ENCODE measurements at places on chromosomes 12 and 14.

DNA sequence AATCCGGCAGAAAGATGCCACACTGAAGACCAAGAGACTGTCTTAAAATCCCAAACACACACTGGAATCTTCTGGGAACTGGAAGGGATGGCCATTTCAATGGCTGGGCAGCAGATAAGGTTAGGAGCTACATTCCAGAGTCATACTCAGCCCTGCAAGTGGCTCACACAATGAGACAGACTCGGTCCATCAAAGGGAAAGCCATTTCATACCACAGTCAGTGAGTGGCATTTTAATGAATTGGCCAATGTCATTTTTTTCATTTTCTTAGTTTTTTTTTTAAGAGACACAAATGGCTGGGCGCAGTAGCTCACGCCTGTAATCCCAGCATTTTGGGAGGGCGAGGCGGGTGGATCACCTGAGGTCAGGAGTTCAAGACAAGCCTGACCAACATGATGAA lies 17.9 kb downstream of the CIT start:
- no peak for DNase-seq

- no peak for DNase-seq
Measured at GRCh38 chr12:59250766-59251165, 330.5 kb upstream of the LRIG3 start.

GRCh38 chr12:56267443-56268071 lies 815 bp downstream of the COQ10A start:
- DNase-seq, result no peak

- DNase-seq, result no peak
Measured at GRCh38 chr12:118637767-118638370, 261.5 kb downstream of the SUDS3 start.

GRCh38 chr14:71454513-71455332 lies 477.5 kb upstream of the RGS6 start:
- no peak for DNase-seq

DNA sequence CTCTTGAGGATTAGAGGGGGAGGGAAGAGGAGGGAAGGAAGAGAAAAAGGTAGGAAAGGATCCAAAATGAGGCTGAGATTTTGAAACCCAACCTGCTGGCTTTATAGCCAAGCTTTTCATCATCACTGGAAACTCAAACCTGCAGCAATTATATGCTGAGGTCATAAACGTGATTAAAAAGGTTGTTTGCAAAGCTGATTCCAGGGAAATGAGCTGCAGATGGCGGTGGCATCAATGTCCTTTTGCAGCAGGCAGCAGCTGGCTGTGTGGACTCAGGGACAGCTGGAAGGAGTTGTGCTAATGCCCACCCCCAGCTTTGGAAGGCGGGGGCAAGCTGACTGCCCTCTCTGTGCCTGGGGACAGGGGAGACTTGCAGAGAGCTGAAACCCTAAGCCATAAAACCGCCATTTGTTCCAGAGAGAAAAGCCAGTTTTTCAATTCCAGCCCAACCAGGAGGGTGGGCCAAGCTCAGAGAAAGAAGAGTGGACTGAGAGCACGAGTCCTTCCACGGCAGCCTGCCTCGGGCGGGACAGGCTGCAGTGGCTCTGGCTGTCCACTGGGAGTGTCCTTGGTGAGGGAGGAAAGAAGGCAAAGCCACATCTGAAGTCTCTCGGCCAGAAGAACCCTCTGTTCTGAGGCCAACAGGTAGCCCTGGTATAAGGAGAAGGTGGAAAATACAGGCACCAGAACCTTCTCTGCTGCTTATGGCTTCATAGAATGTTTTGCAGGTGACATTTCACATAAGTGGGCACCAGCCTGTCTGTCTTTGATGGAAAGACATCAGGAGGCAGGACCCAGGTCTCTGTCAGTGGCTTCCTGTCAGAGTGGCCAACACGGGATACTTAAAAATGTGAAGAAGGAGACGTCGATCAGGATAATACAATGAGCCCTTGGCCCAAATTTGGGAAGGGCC lies 90.7 kb downstream of the SINHCAF start:
- DNase-seq, result no peak

DNA sequence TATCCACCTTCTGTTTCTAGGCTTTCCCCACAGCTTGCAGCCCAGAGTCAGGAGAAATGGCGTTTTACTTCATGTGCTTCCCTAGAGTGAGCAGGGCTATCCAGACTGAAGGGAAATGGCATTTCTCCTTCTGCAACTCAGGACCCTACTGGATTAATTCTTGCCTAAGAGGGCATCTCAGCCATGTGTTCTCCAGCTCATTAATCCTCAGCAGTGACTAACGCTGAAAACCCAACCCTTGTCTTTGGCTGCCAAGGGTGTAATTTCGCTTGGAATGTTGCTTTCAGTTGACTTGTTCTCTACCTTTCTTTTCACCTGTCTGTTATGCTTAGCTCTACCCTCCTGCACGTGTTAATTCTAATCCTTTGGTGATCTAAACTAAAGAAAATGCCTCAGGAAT lies 21.0 kb upstream of the EMP1 start:
- DNase-seq, result no peak

GRCh38 chr12:106962286-106962685 lies 6.6 kb downstream of the TMEM263 start:
- no peak for DNase-seq

- no peak for DNase-seq
Measured at GRCh38 chr12:109098183-109098604, 797 bp downstream of the UNG start.
